ENCODE measurements at places on chromosomes 16 and 17.

DNA sequence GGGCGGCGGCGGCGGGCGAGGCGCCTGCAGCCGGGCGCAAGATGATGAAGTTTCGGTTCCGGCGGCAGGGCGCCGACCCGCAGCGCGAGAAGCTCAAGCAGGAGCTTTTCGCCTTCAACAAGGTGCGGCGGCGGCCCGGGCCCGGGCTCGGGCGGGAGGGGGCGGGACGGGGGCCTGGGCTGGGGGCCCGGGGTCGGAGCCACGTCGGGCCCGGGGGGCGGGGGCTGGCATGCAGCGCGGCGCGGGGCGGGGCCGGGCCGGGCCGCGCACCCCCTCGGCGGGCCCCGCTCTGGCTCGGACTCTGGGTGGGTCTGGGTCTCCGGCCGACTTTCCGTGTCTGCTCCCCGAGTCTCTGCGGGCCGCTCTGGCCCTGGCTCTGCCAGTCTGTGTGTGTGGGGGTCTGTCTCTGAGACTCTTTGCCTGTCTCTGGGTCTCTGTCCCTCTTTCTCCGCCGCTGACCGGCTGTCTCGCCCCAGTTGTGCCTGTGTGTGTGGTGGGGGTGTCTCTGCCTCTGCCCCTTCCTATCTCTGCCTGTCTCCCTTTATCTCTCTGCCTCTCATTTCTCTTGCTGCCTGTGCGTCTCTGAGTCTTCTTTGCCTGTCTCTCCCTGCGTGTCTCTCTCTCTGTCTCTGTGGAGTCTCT is 328 bp downstream of the LLGL1 start:
- DNase-seq = no peak

GRCh38 chr16:22624800-22625533 is 114.3 kb downstream of the NPIPB5 start:
- no peak for DNase-seq

GRCh38 chr17:41738077-41738800 is 3.8 kb upstream of the HAP1 start:
- DNase-seq = peak; percentile 75

- DNase-seq = no peak
Measured at GRCh38 chr16:88407042-88407420, 24.3 kb downstream of the ZNF469 start.

GRCh38 chr17:40900809-40901356 is 15.8 kb upstream of the KRT20 start:
- DNase-seq = no peak

- DNase-seq = no peak
Measured at GRCh38 chr17:43528319-43528987, 17.7 kb downstream of the ETV4 start.

GRCh38 chr17:78442648-78443218 is 64.3 kb downstream of the PGS1 start:
- peak; percentile 21 for DNase-seq

GRCh38 chr17:2996810-2997670 is 66.4 kb downstream of the OR1D5 start:
- no peak for DNase-seq

DNA sequence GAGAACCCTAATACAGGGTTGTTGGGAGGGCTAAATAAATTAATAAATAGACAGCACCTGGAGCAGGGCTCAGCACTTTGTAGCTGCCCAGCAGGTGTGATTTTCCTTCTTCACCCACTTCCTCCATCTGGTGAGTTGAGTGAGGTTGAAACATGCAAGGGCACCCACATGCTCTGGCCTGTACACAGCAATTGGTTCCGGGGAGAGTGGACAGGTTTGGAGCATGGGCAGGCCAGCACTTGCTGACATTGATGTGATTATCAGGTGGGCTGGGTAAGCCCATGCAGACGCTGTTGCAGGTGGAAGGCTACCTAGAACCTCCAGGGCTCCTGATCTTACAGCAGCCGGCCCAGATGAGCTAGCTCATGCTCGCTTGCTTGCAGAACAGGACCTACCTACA is 1.3 kb upstream of the MRTFB start:
- no peak for DNase-seq

DNA sequence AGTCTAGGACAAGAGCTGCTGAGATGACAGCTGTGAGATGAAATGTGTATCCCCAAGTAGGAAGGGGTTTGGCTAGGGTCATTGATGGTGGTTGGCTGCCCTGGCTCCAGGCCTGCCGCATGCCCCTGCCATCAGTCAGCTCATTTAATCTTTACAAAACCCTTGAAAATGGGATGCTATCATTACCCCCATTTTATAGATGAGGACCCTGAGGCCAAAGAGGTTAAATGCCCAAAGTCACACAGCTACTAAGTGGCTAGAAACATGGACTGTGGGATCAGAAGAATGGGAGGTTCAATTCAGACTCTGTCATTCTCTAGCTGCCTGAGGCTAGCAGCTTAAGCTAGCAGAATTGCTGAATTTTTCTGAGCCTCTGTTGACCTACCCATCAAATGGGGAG is 198.8 kb downstream of the MAF start:
- no peak for DNase-seq

DNA sequence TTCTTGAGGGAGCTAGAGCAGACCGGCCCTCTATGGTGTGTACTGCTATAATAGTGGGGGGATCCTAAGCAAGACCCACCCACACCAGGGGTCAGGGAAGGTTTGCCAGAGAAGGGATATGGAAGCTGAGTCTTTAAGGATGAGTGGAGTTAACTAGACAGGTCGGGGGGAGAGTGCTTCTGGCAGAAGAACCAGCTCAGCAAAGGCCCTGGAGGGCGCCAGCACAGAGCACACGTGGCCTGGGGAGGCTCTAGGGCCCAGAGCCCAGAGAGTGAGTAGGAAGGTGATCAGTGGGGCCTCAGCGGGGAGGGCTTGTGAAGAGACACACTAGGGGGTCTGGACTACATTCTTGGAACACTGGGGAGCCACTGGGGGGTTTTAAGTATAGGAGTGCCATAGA is 21.1 kb downstream of the NGFR start:
- DNase-seq = peak; percentile 27

DNA sequence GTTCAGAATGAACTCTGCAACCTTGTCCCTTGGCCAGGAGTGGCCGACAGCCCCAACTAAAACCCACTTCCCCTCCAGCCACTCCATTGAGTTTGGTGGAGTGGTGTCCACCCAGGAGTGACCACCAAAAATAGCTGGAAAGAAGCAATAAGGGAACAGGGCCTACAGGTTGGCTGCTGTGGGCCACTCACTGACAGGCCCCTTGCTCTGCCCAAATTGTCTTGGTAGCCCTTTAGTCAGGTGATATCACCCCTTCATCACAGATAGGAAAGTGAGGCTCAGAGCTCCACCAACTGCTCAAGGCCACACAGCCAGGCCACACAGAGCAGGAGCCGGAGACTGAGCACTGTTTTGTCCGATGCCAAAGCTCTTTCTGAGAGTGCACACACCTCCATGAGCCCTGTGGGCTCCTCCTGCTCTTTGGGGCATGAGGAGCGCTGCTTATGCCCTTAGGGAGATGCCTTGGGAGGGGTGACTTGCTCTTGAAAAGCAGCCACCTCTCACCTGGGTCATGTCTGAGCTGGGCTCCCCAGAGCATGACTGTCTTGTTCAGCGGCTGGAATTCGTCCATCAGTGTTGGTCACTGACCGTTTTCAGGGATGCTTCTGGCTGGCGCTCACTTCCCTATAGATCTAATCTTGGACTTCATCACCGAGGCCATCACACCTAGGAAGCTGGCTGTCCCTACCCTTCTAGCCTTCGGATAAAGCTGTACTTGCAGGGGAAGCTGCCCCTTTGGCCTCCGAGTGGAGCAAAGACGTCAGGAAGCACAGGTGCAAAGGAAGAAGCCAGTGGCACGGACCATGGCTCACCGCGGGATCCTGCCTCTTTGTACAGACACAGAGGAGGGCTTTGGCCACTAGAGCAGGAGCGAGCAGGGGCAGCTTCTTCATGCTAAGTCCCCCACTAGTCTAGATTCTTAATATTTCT is 186.0 kb upstream of the ZNF469 start:
- no peak for DNase-seq

GRCh38 chr16:11088831-11089230 is 144.5 kb downstream of the CLEC16A start:
- DNase-seq = no peak

GRCh38 chr17:71273441-71273840 is 847.4 kb upstream of the SOX9 start:
- peak; percentile 4 for DNase-seq

- no peak for DNase-seq
Measured at GRCh38 chr17:62775876-62776275, 32.2 kb downstream of the MARCHF10 start.

DNA sequence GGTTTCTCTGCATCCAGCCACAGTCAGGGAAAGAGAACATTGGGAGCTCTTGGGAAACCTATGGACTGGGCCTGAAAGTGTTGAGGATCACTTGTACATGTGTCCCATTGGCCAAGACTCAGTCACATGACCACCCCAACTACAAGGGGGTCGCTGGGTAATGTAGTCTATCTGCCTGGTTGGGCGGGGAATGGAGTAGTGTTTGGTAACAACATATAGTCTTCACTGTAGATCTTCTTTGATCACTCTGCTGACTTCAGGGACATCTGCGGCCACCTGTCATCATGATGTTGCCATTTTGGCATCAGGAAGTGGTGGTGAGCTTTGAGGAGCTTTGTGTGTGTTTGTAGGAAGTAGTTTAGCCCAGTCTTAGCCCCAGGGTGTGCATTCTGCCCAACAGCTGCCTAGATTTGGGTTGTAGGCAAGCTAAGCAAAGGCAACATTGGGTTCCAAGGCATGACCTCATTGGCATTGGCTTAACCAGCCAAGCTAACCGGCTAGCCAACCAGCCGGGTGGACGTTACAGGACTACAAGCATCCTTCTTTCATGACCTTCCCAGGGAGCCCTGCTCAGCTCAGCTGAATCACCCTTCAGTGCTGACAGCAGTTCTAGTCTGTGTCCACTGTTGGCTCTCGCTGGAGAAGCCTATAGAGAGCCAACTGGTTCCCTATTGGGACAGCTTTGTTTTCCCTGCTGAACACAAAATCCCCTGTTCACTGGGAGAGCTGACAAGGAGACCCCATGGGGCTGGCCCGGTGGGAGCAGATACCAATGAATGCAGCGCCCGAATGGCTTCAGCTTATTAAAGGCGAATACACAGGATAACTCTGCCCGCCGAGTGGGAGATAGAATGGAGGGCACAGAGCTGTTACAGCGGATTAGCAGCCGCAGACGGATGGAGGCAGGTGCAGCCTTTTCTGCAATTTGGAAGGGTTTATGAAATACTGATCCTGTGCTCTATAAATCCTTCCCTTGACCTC is 178.6 kb downstream of the NTN1 start:
- DNase-seq = no peak

- DNase-seq = peak; percentile 53
Measured at GRCh38 chr17:42221886-42222745, 27.8 kb upstream of the GHDC start.

- peak; percentile 69 for DNase-seq
Measured at GRCh38 chr16:56964243-56965148, 2.7 kb downstream of the CETP start.

GRCh38 chr16:1489077-1489476 is 333 bp upstream of the PTX4 start:
- no peak for DNase-seq

DNA sequence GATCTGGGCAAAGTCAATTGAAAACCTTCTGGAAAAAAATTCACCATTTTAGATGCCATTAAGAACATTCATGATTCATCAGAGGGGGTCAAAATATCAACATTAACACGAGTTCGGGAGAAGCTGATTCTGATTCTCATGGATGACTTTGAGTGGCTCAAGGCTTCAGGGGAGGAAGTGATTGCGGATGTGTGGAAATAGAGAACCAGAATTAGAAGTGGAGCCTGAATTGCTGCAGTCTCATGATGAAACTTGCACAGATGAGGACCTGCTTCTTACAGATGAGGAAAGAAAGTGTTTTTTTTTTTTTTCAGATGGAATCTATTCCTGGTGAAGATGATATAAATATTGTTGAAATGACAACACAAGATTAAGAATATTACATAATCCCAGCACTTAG is 12.9 kb downstream of the ITGAX start:
- no peak for DNase-seq

DNA sequence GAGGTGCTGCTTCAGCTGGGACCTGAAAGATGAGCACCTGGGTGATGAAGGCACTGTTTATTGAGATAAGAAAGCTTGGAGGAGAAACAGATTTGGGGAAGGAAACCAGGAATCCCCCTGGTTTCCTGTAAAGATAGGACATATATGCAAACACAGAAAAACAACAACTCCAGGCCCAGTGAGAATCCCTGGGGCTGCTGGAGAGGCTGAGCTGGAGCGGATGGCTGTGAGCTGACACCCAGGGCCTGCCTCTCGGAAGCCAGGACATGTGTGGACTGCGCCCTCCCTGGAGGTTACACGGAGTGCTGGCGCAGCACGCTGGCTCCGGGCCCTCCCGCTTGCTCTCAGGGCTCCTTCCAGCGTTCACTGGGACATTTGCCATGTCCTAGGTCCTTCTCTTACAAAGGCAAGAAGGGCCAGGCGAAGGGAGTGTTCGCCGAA is 57.5 kb downstream of the CYB5B start:
- peak; percentile 28 for DNase-seq

DNA sequence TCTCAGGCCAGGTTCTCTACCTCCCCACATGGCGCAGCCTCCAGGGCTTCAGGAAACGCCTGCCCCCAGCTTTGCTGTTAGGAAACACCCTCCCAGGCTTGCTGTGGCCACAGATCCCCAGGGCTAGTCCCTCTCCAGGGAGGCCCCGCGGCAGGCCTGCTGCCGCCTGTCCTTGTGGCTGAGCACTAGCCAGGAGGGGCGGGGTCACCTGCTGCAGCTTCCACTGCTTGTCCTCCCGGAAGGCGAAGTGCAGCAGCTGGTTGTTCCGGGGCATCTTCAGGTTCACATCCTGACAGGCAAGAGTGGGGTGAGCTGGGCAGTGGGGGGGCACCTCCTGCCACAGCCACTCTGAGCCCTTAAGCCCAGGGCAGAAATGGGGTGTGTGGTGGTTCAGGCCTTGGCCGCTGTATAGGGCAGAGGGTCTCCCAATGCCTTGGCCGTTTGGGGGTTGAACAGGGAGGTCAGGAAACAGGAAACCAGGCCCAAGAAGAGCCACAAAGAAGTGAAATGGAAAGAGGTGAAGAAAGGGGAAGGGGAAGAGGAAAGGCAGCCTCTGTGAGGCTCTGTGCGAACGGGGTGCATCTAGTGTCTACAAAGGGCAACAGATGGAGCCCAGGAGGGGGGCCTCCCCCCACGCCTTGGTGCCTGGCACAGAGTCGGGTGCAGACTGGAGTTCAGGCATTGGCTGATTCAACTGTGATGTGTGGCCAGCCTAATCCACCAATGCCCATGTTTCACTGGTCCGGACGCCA is 2.0 kb downstream of the ROGDI start:
- no peak for DNase-seq

GRCh38 chr17:48586355-48587258 is 3.4 kb downstream of the HOXB3 start:
- no peak for DNase-seq

Data from fibroblast of skin of scalp (primary cell).